ENCODE measurements at places on chromosomes 11 and 22.
A peak's percentile ranks its signal among the peaks of the same experiment; 100 is the strongest.

- no peak for DNase-seq
Measured at GRCh38 chr22:40368016-40368415, 2.4 kb upstream of the SGSM3 start.

DNA sequence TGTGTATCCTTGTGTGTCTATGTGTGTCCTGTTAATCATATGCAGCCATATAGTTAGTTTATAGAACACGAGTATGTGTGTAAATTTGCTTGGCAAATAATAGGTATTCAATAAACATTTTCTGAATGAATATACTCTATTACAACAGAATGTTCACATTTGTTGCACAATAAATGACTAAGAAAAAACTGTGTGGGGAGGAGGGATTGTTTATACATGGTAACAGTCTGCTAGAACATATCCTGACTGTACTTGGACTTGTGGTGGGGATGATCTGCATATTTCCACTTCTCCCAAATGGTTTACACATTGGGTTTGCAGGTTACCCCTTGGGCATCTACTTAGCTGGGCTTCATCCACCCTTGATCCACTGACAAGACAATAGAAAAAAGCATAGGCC is 194.6 kb downstream of the INSC start:
- DNase-seq, result no peak

- DNase-seq, result no peak
Measured at GRCh38 chr11:91639359-91639758, 585.3 kb upstream of the FAT3 start.

DNA sequence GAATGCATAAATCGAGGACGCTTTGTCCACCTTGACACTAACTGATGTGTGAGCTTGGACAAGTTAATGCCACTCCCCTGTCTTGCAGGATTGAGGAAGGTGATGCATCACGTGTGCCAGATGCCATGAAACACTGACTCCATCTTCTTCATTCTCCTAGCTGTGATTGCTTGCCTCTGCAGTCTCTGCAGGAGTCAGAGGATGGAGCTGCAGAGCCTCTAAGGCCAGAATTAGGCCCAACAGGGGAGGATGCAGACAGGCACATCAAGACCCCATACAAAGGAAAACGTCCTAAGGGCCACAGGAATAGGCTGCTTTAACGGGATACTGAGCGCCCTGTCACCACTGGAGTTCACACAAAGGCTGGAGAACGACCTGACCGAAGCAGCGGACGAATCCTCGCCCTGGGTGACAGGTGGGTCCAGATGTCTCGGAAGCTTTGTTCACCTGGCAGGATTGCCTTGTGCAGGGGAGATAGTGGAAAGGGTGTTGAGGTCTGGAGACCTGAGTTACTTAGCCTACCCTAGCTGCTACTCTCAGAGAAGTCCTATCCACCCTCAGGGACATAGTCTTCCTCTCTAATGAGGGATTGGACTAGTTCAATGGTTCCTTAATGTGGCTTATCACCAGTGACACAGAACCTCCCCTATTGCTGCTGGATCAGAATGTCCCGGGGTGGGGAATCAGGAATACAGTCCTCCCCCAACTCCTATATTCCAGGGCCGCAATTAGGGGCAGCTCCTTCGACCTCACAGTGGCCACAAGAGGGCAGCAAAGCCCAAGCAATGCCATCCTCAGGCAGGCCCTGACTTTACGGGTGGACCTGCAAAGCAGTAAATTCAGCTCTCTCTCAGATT is 32.4 kb downstream of the DBX1 start:
- peak; percentile 73 for DNase-seq

GRCh38 chr22:45928726-45929368 is 48.1 kb downstream of the WNT7B start:
- DNase-seq, result no peak

GRCh38 chr11:108866781-108867180 is 201.9 kb downstream of the DDX10 start:
- DNase-seq, result no peak

GRCh38 chr11:125170001-125170509 is 5.5 kb downstream of the PKNOX2 start:
- no peak for DNase-seq

DNA sequence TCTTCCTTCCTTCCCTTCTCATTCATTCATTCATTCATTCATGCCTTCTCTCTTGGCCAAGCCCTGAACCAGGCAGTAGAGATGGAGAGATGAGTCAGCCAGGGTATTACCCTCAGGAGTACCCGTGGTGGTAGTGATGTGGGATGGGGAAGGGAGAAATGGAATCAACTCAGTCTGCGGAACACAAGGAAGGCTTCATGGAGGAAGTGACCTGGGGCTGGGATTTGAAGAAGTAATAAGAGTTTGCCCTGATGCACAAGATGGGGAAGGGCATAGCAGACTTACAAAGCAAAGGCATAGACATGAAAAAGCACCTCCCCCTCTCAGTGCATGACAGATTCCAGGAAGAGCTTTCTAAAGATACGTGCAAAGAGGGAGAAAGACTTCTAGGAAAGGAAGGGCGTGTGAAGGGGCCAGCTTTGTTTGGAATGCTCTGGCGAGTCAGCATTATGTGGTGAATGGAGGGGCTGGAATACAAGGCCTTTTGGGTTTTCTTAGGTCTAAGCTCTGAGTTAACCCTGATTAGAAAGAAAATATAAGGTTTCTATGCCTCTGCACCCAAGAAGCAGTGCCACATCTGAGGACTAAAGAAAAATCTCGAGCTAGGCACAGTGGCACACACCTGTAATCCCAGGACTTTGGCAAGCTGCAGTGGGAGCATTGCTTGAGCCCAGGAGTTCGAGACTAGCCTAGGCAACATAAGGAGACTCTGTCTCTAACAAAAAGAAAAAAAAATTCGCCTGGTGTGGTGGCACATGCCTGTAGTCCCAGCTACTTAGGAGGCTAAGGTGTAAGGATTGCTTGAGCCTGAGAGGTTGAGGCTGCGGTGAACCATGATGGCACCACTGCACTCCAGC is 36.4 kb upstream of the ACER3 start:
- no peak for DNase-seq

GRCh38 chr22:32578752-32579151 is 104.1 kb downstream of the FBXO7 start:
- DNase-seq, result no peak

- DNase-seq, result no peak
Measured at GRCh38 chr22:38487946-38488345, 18.2 kb downstream of the DDX17 start.

GRCh38 chr11:102794382-102794781 is 3.6 kb downstream of the MMP1 start:
- peak; percentile 20 for DNase-seq

- DNase-seq, result no peak
Measured at GRCh38 chr11:11533057-11533456, 88.7 kb downstream of the GALNT18 start.

DNA sequence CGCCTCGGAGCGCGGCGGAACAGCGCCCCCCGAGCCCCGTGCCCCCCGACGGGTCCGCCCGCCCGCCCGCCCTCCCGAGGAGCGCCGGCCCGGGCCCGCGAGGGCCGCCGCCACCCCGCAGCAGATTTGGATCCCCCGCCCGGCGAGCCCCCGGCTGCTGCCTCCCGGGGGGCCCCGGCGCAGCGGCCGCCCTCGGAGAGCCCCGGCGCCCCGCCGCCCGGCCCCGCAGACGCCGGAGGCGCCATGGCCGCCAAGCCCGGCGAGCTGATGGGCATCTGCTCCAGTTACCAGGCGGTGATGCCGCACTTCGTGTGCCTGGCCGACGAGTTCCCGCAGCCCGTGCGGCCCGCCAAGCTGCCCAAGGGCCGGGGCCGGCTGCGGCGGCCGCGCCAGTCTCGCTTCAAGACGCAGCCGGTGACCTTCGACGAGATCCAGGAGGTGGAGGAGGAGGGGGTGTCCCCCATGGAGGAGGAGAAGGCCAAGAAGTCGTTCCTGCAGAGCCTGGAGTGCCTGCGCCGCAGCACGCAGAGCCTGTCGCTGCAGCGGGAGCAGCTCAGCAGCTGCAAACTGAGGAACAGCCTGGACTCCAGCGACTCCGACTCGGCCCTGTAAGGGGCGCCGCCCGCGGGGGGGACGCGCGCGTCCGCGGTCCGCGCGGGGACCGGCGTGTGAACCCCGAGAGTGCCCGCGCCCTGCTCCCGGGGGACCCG is 380 bp downstream of the C11orf96 start:
- peak; percentile 60 for DNase-seq

- DNase-seq, result peak; percentile 73
Measured at GRCh38 chr11:67118181-67118766, 789 bp upstream of the KDM2A start.

GRCh38 chr11:62671236-62671607 is 251 bp upstream of the UQCC3 start:
- no peak for DNase-seq

GRCh38 chr22:37117092-37117491 is 7.6 kb upstream of the TMPRSS6 start:
- no peak for DNase-seq

DNA sequence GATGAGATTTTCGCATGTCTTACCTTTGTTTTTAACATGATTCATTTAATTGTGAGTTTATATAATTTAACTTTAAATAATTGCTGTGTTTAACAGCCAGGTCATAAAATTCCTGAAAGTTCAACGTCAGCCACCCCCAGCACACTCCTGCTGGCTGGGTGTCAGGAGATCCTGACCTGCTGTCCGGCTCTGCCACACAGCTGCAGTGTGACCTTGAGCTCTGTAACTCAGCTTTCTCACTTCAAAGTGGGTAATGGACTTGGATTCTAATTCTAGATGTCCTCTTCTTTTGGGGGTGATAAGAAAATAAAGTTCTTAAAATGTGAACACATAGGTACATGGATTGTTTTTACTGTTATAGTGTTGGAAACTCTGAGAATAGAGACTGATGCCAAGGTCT is 10.9 kb downstream of the VPS26B start:
- no peak for DNase-seq

GRCh38 chr11:35655254-35655653 is 7.3 kb upstream of the TRIM44 start:
- no peak for DNase-seq

GRCh38 chr22:23282089-23282501 is 101.8 kb downstream of the BCR start:
- DNase-seq, result no peak

DNA sequence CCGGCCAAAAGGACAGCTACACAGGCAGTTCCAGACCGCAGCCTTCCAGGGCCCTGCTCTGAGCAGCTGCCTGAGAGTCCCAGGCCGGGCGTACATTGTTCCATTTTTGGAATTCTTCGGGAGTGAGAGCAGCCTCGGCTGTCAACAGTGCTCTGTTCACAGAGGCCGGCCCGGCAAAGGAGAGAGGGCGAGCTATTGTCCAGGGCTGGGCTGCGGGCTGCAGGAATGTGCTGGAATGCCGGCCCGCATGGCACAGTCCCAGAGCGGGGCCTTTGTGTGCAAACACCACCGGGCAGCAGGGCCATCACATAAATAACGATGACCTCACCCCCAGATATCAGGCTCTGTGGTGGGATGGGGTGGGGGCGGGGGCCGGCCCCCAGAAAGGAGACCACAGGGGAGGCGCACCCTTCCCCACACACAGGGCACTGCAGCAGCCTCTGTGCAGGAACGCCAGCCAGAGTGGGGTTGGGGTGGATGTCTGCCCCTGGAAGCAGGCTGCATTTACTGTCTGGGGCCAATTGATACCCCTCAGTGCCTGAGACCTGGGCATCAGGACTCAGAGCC is 15.8 kb downstream of the LINC01488 start:
- DNase-seq, result no peak

- DNase-seq, result no peak
Measured at GRCh38 chr11:10770626-10771254, 19.7 kb downstream of the CTR9 start.

DNA sequence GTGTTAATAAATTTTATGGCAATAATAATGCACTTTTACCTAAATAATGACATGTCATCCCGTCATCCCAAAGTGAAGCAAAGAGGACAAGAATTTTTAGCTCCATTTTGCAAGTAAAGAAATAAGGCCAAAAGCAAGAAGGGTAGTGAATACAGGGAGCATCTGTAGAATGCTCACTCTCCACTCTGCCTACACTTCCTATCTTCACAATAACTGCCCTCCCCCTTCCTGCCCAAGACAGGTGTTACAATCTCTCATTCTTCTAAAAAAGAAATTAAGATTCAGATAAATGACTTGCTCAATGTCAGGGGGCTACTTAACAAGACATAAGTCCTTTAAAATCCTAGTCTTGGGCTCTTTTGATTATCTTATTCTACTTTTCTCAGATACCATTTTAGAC is 8.9 kb downstream of the RDX start:
- no peak for DNase-seq

DNA sequence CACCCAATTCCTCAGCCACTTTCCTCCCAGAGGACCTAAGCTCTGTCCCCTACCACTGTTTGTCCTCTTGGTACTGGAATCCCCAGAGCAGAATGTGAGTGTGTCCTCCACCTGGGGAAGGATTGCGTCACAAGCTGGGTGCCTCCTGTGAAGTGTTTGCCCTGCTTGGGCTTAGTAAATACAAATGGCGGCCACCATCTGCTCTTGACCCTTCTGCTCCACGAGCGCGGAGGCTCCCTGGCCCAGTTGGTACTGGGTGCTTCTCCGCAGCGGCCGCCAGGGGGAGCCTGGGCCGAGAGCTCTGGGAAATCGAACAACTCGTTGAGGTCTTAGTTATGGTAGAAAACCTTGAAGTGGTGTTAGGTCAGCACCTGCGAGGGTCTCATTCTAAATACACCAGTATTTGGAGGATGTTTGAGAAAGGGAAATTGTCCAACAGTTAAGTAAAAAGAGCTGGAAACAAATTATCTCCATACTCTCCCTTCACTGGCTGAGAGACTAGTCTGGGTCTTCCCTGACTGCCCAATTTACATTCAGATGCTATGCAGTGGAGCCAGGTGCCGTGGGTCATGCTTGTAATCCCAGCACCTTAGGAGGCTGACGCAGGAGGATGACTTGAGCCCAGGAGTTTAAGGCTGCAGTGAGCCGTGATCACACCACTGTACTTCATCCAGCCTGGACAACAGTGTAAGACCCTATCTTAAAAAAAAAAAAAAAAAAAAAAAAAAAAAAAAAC is 74.6 kb upstream of the TEAD1 start:
- DNase-seq, result peak; percentile 37

DNA sequence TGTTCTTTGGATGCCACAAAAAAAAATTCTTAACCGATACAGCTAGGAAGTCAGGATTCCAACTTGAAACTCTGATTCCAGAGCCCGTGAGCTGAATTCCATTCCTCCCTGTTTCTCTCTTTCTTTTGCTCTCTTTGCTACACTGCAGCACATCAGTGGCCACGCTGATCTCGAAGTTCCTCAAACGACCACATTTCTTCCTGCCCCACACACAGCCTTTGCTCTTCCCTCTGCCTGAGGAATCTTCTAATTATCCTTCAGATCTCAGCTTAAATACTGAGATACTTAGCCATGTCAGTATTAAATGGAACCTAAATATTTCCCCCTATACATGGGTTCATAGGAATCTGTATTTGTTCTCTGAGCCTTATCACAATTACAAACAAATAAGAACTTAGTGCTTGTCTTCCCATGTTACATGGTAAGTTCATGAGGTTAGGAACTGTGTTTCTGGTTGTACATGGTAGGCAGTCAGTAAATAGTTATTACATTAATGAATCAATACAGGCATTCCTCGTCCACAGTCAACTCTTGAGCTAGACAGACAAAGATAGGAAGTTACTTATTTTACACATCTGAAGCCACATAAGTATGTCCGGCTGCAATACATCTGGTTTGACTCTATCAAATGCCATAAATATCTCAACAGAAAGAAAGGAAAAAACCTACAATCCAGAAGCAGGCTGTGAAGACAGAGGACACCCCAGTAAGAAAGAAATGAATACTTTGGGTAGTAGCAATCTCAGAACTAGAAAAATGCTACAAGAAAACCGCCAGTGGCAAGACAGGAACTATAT is 86.6 kb downstream of the MAML2 start:
- no peak for DNase-seq

Data from GM13977 (cell line).